H4 (cell line): ENCODE measurements at places on chromosomes 11 and 22. TPM values are rescaled to one million over a fixed set of nuclear protein-coding genes. Genes with fewer than 3 reads are reported as not detected.

DNA sequence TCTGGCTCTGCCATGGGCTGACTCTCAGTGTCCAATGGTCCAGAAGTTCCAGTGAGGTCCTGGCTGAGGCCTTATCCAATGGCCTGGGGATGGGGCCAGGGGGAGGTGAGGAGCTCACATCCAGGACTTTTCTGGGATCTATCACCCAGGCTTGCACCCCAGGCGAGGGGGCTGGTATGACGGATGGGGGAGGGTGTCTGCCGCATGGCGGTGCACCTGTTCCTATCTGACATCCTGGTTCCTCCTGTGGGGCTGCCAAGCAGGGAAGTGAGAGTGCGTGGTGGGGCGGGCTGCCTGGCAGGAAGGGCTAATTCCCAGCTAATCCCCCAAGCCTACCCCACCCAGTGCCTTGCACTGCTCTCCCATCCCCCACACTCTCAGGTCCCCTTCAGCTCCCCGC is 102.1 kb downstream of the NECTIN1 start:
- DNase-seq, result no peak

DNA sequence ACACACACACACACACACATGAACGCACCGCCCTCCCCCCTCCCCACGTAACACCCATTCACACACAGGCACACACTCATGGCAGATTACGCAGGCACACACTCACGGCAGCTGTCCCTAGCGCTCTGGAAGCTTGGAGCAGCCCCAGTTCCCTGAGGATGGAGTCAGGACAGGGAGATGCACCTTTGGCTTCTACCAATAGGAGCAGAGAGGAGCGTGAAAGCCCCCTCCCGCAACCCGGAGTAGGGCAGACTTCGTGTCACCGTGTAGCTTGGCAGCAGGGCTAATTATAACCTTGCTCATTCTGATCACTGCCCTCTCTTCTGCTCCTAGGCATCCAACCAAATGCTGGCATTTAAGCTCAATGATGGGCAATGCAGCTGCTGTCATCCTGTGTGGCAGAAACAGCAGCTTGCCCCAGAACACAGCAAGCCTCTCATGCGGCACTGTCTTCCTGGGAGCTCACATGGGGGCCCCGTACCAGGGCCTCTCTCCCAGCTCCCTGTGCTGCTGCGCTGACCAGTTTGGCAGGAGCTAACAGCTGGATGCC is 31.9 kb downstream of the ANKK1 start:
- DNase-seq, result no peak

Gene GP1BB
- 0.06 and 1.3 TPM in 2 replicates for total RNA-seq

- peak; percentile 79 for DNase-seq
Observed at GRCh38 chr11:60777572-60777971, 7.6 kb upstream of the MS4A10 start.

Gene GDPD4
- total RNA-seq, result not detected in 2 replicates

Gene CARD18
- total RNA-seq, result not detected in 2 replicates

DNA sequence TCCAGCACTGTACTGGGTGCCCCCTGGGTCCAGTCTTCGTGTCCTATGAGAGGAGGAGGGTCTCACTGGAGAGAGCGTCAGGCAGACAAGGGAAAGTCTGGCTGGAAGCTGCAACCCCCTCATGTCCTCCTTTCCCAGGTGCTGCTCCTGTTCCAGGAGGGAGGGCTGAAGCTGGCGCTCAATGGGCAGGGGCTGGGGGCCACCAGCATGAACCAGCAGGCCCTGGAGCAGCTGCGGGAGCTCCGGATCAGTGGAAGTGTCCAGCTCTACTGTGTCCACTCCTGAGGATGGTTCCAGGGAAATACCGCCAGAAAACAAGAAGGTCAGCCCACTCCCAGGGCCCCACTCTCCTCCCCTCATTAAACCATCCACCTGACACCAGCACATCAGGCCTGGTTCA is 10.2 kb downstream of the LGALS12 start:
- DNase-seq, result no peak

GRCh38 chr22:44734801-44735517 is 17.4 kb upstream of the ARHGAP8 start:
- DNase-seq, result no peak

GRCh38 chr11:12927221-12927620 is 81.9 kb upstream of the RASSF10 start:
- no peak for DNase-seq

GRCh38 chr22:36111316-36111715 is 49.2 kb downstream of the APOL3 start:
- no peak for DNase-seq

DNA sequence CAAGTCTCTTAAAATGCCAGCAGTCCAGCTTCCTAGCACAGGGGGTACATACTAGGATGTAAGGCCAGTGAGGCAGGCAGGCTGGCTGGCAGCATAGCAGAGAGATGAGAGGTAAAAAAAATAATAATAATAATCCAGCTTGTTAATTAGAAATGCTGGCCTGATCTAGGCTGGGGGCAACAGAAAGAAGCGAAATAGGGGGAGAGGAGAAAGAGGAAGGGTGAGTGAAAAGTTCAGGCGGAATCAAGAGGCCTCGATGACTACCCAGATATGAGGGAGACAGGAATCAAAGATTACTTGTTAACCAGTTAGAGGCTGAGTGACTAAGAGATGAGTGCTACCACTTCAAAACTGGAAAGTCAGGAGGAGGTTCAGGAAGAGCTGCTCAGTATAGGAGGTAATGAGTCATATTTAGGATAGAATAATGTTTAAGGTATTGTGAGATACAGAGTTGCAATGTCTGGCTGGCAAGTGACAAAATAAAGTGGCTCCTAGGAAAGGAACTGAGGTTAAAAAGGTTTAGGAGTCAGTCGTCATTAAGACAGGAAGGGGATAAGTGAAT is 2.8 kb downstream of the ALKBH8 start:
- DNase-seq, result peak; percentile 41

Gene KCNC1
- total RNA-seq, result not detected in 2 replicates

GRCh38 chr11:64767344-64768299 is 7.8 kb upstream of the PYGM start:
- peak; percentile 54 for DNase-seq

GRCh38 chr11:93686812-93687211 is 25.3 kb downstream of the CEP295 start:
- no peak for DNase-seq

Gene CREB3L1
- 0.60 and 1.3 TPM in 2 replicates for total RNA-seq

GRCh38 chr11:17385926-17386325 is 2.5 kb downstream of the KCNJ11 start:
- DNase-seq, result no peak
